ENCODE measurements at places on chromosomes 13 and 19. TPM values are rescaled to one million over a fixed set of nuclear protein-coding genes. Genes with fewer than 3 reads are reported as not detected.
A peak's percentile ranks its signal among the peaks of the same experiment; 100 is the strongest.

DNA sequence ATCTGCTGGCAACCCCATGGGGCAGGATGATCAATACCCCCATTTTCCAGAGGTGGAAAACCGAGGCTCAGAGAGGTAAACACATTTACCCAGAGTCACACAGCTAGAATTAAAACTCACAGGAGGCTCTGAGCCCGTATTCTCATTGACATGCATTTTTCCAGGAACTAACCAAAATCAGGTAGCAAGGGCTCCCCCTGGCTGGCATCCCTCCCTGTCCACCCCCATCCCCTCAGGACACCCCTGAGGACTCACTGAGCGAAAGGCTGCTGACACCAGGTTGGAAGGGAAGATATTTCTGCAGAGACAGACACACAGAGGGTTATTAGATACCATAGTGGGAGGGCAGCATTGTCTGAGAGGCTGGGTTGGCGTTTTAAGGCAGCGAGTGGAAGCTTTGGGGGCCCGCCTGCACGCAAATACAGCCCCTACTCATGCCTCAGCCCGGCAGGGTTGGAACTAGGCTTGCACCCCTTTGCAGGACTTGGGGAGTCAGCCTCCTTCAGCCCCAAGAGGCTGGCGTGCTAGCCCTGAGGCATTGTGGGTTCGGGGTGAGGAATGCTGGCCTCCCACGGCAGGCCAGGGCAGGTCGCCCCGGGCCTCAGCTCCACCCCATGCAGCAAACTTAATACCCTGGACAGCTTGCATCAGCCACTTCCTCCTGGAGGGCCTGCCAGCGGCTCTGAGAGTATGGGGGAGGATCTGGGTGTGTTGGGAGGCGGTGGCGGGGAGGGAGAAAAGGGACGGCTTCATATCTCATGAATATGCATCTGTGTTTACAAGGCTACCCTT, 3.9 kb downstream of the SLC1A5 start:
- DNase-seq, result peak; percentile 93

GRCh38 chr13:28204043-28204442, 65.7 kb downstream of the PAN3 start:
- DNase-seq, result no peak

- DNase-seq, result peak; percentile 20
These were observed 28.8 kb downstream of the EPN1 start for GRCh38 chr19:55703790-55704215.

GRCh38 chr13:28394422-28394821, 100.5 kb downstream of the FLT1 start:
- DNase-seq, result no peak

The COL5A3 gene
- polyA plus RNA-seq, result 33.7 TPM

Data from fibroblast of lung (primary cell).